ENCODE measurements at places on chromosomes 3 and 15.

DNA sequence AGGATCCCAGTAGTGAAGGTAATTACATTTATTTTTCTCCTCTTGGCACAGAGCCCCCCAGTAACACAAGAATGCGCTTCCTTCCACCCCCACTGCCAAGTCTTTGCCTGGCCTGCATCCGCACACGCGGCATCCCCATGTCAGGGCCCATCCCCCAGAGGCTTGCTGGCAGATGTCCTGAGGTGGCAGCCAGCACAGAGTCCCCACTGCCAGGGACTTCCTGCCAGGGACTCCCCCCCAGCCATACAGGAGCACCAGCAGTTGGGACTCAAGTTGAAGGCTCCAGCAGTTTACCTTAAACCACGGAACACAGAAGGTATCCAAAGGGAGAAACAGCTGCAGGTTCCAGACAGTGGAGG lies 41.0 kb downstream of the MEGF11 start:
- no peak for DNase-seq

DNA sequence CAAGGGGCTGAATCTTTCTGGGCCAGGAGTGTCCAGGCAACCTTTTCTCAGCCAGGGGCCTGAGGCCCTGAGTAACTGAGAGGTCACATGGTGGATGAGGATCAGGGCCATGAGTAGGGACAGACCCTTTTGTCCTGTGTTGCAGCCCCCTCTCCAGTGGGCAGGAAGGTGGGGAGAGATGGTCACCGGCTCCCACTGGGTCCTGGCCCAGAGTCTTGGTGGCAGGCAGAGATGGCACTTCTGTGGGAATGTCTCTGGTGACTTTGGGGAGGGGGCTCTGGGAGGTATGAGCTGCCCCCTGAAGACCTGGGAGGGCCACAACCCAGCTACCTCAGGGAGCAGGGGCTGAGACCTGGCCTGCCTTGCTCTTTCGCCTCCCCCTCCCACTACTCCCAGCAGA lies 6.8 kb downstream of the ESYT3 start:
- DNase-seq: no peak

GRCh38 chr3:192434186-192434585 lies 293.2 kb downstream of the FGF12 start:
- DNase-seq: no peak

- no peak for DNase-seq
Observed at GRCh38 chr3:189144645-189145044, 27.1 kb upstream of the TPRG1 start.

GRCh38 chr3:144011251-144011799 lies 39.7 kb downstream of the DIPK2A start:
- DNase-seq: no peak

DNA sequence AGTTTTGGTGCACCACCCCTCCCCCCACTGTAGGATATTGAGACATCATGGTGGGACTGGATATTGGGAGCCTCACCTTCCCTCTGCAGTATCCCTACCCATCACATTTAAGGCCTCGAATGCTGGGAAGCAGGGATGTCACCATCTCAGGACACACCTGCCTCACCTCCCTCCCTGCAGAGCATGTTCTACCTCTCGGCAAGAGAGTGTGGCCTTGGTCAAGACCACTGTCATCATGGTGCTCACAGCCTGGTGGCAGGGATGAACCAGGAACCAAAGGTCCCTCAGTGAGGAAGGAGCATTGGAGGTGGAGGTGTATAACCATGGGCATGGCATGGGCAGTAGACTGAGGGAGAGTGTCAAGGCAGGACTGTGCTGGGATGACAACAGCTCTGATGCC lies 104.8 kb downstream of the CORO2B start:
- DNase-seq: no peak

DNA sequence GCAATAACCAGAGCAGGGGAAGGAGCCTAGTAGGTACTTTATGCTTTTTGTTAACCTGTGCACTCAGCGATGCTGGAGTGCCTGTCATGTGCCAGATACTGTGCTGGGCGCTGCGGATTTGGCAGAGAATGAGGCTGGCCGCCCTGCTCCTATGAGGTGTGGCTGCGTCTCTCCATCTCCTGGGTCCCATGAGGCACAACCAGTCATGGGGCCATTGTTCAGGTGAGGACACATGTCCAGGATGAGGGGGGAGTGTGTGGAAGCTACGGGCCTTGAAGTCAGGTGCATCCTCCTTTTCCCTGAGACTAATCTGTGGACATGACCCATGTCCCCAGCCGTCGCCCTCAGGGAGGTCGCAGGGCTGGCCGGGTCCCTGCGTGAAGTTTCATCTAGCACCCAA lies 963 bp upstream of the TXNRD3 start:
- no peak for DNase-seq

- DNase-seq: no peak
Observed at GRCh38 chr3:156705761-156706616, 31.6 kb downstream of the TIPARP start.

DNA sequence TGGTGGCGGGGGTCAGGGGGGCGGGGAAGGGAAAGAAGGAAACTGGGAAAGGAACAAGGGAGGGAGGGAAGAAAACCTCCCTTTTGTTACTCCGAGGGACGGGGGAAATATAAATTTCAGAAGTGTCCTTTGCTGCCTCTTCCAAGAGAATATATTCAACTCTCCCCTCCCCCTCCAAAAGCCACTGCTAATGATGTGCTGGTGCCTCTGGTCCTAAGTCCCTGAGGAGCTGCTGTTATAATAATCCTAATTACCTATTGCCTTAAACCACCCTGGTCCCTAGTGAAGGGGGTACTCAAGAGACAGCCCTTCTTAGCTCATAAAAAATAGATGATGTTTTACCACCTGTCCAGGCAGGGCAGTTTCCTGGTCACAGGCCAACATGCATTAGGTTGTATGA lies 118.3 kb upstream of the TRIM42 start:
- DNase-seq: no peak

- DNase-seq: no peak
Observed at GRCh38 chr3:73271-73670, 123.3 kb upstream of the CHL1 start.

Measured in activated CD8-positive, alpha-beta memory T cell treated with anti-CD3 and anti-CD28 coated beads for 48 hours (primary cell).